ENCODE measurements at places on chromosomes 4 and X. TPM values are rescaled to one million over a fixed set of nuclear protein-coding genes. Genes with fewer than 3 reads are reported as not detected.

DNA sequence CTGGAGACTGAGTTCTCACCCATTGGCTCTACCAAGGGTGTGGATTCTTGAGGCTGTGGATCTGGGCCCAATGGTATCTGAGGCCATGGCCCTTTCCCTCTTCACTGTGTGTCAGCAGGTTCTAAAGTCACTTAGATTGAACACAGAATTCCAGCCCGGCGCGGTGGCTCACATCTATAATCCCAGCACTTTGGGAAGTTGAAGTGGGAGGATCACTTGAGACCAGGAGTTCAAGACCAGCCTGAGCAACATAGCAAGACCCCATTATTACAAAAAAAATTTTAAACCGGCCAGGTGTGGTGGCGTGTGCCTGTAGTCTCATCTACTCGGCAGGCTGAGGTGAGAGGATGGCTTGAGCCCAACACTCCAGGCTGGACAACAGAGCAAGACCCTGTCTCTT, 18.0 kb upstream of the XPNPEP2 start:
- ATAC-seq = no peak

GRCh38 chr4:184298254-184298653, 80.6 kb upstream of the ENPP6 start:
- no peak for ATAC-seq

Gene IL2
- total RNA-seq = not detected

GRCh38 chrX:17170973-17171372, 204.0 kb upstream of the NHS start:
- peak; percentile 57 for ATAC-seq

DNA sequence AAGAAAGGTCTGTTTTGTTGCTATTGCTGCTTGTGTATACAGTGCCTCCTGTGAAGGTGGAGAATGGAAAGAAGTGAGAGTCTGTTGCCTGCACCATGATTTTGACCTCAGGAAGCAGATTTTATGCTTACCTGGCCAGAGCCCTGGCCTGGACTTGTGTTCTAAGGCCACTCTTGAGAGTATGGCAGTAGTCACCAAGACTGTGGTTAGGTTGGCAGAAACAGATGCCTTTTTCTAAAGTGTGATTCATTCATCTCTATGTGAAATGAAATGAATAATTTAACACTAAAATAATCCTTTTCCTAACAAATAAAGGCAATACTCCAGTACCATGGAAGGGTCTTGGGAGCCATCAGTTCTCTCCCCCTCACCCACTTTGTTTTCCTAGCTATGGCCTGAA, 161.8 kb downstream of the DCLK2 start:
- no peak for ATAC-seq

All from esophagus mucosa (tissue), 1 donor.